HT-29 (cell line): ENCODE measurements at places on chromosomes 12 and 14. TPM values are rescaled to one million over a fixed set of nuclear protein-coding genes. Genes with fewer than 3 reads are reported as not detected.

The CLEC2A gene
- not detected in 2 replicates for total RNA-seq

The PTHLH gene
- 0.46 and 1.6 TPM in 2 replicates for total RNA-seq

The SERPINA9 gene
- total RNA-seq: not detected in 2 replicates

The LMBR1L gene
- 16.1 and 24.6 TPM in 2 replicates for total RNA-seq

The PAX9 gene
- total RNA-seq: 1.5 and 2.7 TPM in 2 replicates

The SCARB1 gene
- total RNA-seq: 83.9 and 84.9 TPM in 2 replicates
